ENCODE measurements at places on chromosomes 12 and 14. TPM values are rescaled to one million over a fixed set of nuclear protein-coding genes. Genes with fewer than 3 reads are reported as not detected.

DNA sequence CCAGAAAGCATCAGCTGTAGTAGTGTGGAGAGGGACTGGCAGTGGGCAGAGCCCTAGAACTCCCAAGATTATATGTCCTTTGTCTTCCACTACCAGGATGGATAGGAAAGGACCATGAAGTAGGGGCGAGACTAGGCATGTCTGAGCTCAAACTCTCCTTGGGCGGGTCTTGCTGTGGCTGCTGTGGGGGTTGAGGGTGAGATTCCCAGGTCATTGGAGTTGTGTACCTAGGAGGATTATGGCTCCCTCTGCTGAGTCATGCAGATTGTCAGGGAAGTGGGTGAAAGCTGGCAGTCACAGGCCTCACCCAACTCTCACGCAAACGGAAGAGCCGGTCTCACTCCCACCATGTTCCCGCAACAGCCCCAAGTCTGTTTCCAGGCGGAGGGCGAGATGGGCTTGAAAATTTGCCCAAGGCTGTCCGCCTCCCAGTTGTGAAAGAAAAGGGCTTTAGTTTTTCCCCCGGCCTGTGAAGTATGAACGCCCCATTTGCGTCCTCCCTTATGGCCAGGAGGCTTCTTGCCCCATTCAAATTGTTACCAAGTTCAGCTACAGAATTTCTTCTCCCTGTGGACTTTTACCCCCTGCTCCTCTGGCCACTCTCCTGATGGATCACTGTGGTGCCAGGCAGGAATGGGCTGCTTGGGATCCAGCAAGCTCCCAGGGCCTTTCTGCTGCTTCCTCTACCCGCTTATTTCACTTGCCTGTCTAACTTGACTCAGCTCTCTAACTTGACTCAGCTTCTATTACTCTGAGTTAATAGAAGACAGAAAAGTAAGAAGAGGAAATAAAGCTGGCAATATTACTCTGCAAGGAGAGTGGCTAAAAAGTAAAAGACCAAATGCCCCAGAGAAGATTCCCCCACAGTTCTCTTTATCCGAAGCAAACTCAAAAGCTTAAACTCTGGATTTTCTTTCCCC lies 159.3 kb downstream of the SLC2A13 start:
- DNase-seq, result no peak

DNA sequence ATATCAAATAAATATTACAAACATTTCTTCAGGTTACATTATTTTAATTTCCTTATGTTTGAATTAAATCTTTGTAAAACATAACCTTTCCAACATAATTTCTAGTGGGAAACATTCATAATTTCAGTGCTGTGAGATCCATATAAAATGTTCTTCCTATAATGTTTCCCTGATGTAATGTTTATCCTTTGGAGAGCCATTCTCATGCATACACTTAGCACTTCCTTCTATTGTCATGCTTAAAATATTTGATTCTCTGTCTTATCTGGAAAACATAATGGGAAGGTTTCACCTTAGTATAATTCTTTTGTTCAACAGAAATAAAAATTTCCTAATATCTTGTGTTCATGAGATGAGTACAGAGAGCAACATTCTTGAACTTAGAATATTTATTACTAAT lies 472.5 kb downstream of the ADAMTS20 start:
- no peak for DNase-seq

DNA sequence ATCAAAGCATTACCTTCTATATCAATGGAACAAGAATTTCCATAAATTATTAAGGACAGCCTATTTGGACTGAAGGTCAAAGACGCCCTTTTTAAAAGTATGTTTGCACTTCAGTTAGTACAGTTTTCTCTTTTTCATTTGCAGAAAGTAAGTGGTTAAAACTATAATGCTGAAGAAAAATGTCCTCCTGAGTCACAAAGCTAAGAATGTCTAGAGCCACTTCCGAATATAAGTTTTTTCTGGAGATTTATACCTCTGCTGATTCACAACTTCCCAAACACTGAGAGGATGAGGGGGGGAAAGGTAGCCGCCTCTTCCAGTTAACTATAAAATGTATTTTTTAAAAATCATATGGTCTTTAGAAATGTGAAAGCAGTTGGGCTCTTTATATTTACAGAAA lies 84.9 kb downstream of the DUSP6 start:
- no peak for DNase-seq

Gene SMOC1
- 1.5 TPM for total RNA-seq

Gene UBE2N
- total RNA-seq, result 92.8 TPM

Gene IRAK3
- total RNA-seq, result 2.2 TPM

Gene GPR68
- total RNA-seq, result 1.1 TPM
